ENCODE measurements at places on chromosomes 7 and 10.

- no peaks in the 10 kb centered on the region for H3K27me3 ChIP-seq
- peaks cover 18% of the 10 kb centered on the region for H3K4me1 ChIP-seq
- no peak for DNase-seq
- no peak overlapping the region for H3K4me3 ChIP-seq
- no peak overlapping the region for H3K27ac ChIP-seq
- H3K36me3 ChIP-seq, result no peaks in the 10 kb centered on the region
Measured at GRCh38 chr10:69048103-69048502, 39.8 kb upstream of the SRGN start.

DNA sequence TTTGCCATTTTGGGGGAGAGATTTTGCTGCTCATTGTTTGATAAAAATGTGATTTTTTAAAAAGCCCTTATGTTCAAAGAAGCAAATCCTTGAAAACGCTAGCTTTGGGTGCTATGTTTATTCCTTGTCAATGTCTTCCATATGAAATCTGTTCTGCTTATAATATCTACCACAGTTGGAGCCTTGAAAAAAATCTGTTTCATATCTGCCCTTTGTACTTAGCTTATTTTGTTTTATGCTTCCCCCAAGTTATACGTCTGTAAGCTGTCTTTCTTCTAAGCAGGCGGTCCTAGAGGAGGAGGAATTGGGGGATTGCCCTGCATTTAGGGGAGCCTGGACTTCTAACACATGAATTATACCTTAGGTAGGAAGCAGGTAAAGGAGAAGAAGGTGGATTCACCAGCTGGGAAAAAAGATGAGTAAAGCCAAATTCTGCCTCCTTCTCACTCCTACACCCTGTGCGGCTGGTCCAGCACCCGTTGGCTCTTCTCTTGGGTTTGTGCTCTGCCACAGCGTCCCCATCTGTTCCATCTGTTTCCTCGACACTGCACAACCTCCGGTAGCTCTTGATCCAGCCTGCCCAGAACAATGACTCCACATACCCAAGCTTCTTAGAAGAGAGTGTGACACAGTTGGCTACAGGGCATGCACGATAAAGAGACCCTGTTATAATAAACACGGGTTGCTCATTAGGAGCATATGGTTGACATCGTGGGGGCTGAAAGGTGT, 31.9 kb upstream of the NEUROD6 start:
- H3K4me3 ChIP-seq, result no peak overlapping the region
- H3K4me1 ChIP-seq, result no peaks in the 10 kb centered on the region
- no peaks in the 10 kb centered on the region for H3K27me3 ChIP-seq
- no peak for DNase-seq
- H3K27ac ChIP-seq, result no peak overlapping the region

DNA sequence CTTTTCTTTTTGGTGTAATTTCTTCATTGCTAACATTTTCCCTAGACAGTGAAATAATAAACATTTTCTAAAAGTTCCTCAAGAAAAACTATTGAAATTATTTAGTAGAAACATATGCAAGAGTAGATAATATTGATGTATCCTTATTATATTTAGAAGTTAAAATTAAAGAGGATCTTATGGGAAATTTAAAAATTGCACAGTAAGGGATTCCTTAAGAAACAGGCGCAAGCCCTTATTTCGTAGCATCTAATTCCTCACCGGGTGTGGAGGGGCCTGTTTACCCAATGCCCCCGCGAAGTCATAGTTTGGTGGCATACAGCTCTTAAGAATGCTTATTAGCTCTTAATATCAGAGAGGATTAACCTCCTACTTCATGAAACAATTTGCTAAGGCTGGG, 467.1 kb downstream of the DNAJB6 start:
- no peak for DNase-seq
- no peaks in the 10 kb centered on the region for H3K4me1 ChIP-seq
- no peaks in the 10 kb centered on the region for H3K27me3 ChIP-seq
- H3K36me3 ChIP-seq, result no peaks in the 10 kb centered on the region
- H3K4me3 ChIP-seq, result no peak overlapping the region
- H3K27ac ChIP-seq, result no peak overlapping the region

DNA sequence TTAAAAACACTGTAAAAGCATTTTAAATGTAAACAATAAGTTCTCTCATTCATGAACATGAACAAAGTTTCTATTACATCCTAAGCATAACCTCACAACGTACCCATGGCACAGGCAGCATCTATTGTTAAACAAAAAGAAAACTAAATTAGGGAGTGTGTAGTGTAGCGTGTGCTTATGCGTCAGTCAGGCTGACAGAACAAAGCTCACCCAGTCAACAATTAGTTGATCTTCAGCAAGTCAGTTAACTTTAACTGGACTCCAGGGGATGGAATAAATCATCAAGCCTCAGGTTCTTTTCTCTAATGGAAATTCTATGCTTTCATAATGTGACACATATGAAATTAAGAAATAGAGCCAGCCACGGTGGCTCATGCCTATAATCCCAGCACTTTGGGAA, 91.6 kb upstream of the ODAD2 start:
- no peak overlapping the region for H3K4me3 ChIP-seq
- no peak overlapping the region for H3K27ac ChIP-seq
- H3K4me1 ChIP-seq, result no peaks in the 10 kb centered on the region

- H3K36me3 ChIP-seq, result no peaks in the 10 kb centered on the region
- H3K27me3 ChIP-seq, result no peaks in the 10 kb centered on the region
- no peak for DNase-seq
- H3K4me1 ChIP-seq, result no peaks in the 10 kb centered on the region
- H3K27ac ChIP-seq, result no peak overlapping the region
Measured at GRCh38 chr10:46528675-46529615, 27.5 kb downstream of the GPRIN2 start.

DNA sequence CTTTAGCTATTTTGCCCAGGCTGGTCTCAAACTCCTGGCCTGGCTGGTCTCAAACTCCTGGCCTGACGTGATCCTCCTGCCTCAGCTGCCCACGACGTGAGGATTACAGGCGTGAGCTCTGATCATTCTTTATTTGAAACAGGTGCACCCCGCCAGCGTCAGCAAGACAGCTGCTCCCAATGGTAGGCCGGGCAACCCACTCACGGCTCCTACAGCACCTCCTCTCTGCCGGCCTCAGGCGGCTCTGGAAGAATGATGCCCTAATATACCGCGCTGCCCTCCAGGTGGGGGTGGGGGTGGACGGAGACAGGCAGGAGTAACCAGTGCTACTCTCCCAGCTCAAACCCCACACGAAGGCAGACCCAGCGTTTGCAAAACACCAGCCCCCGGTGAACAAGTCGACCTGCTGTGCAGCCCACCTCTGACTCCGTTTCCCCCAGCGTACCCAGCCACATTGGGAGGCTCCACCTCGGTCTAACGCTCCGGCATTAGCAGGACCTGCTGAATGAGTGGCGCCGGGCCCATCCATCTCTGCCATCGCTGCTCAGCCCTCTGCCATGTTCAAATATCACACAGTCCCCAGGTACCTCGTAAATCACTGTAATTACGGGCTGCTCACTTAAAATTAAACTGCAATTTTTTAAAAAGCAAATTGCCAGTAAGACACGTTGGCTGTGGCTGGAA, 148.6 kb downstream of the ELFN1 start:
- H3K4me3 ChIP-seq, result no peak overlapping the region
- H3K4me1 ChIP-seq, result peaks cover 3% of the 10 kb centered on the region
- H3K27me3 ChIP-seq, result no peaks in the 10 kb centered on the region
- no peak overlapping the region for H3K27ac ChIP-seq

DNA sequence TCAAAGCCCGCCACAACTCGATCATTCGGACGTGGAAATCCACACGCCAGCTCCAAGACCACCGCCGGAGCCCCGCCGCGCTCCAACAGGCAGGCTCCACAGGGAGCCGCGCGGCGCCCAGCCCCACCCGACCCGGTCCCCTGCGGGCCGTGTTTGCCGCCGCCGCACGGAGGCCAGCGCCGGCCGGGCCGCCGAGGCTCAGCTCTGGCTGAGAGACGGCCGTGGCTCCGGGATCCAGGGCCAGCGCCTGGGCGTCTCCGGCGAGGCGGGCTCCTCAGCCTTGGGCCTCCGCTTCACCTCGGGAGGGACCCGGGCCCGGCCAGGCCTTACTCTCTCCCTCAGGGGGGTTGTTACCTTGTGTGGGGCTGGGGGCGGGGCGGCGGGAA, 333 bp downstream of the SMNDC1 start:
- H3K27ac ChIP-seq, result peak overlapping the region; percentile 94
- H3K4me1 ChIP-seq, result peaks cover 19% of the 10 kb centered on the region
- peak overlapping the region; percentile 89 for H3K4me3 ChIP-seq
- peaks cover 33% of the 10 kb centered on the region for H3K36me3 ChIP-seq
- H3K27me3 ChIP-seq, result no peaks in the 10 kb centered on the region
- no peak for DNase-seq

- H3K4me3 ChIP-seq, result no peak overlapping the region
- no peak overlapping the region for H3K27ac ChIP-seq
- DNase-seq, result no peak
- no peaks in the 10 kb centered on the region for H3K27me3 ChIP-seq
- no peaks in the 10 kb centered on the region for H3K4me1 ChIP-seq
Measured at GRCh38 chr10:34045571-34046190, 711.2 kb upstream of the NRP1 start.

- no peak for DNase-seq
- H3K27me3 ChIP-seq, result no peaks in the 10 kb centered on the region
- peak overlapping the region; percentile 84 for H3K27ac ChIP-seq
Measured at GRCh38 chr10:59905731-59906416, 482 bp downstream of the CCDC6 start.

DNA sequence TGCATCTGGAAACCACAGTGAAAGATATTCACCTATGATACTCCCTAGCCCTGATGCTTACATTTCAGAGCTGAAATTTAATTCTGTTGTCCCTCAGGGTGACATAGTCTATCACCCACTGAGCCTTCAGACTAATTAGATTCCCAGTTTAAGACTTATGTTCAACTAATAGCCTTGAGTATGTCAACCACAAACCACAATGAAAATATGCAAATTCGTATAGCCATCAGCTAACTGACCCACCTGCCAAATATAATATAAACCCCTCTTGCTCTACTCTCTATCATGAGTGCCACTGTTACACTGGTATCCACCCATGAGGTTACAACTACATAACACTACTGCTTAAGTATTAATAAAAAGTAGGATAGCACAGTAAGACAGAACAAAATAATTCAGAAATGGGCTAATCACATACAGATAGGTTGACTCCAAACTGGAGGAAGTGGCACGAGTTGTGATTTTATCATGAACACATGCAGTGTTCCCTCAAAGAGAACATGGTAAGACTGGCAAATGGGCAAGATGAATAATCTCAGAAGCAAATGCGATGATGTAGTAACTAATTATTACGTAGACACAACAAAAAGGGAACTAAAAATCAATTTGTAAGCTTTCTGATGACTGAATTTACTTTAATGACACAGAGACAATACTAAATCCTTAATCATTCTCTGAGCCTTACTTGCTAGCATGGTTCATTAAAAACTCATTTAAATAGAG, 290.6 kb downstream of the PARD3 start:
- H3K27ac ChIP-seq, result no peak overlapping the region
- H3K4me1 ChIP-seq, result no peaks in the 10 kb centered on the region
- no peaks in the 10 kb centered on the region for H3K27me3 ChIP-seq
- H3K36me3 ChIP-seq, result no peaks in the 10 kb centered on the region
- no peak overlapping the region for H3K4me3 ChIP-seq

DNA sequence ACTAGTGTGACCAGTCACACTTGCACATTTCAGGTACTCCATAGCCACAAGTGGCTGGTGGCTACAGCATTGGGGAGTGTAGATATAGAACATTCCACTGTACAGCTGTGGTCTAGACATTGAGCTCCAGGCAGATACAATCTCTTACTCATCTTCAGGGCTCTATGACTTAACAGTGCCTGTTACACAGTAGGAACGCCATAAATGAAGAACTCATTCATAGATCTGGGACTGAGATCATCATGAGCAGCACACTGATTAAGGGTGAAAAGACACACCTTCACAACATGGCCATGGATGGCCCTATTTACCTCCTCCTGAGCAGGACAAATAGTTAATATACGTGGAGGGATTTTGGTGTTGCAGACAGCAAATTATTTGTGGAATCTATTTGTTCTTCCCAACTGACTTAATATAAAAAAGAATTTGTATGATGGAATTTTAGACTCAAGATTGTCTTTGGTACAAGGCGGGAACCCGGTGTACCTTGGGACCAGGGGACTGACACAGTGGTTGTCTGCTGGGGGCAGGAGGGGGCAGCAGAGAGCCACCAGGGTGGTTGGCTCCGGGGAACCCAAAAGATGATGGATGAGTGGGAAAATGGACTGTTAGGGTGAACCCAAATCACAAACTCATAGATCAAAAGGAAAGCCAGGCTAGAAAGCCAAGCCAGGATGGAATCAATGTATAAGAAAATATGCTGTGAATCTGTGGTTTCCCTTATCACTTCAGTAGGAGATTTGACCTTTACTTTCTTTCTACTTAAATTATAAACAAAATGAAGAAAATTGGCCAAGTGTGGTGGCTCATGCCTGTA, 24.3 kb upstream of the CPA2 start:
- no peak overlapping the region for H3K27ac ChIP-seq
- no peaks in the 10 kb centered on the region for H3K27me3 ChIP-seq
- H3K36me3 ChIP-seq, result no peaks in the 10 kb centered on the region
- H3K4me1 ChIP-seq, result no peaks in the 10 kb centered on the region
- DNase-seq, result peak; percentile 3
- H3K4me3 ChIP-seq, result no peak overlapping the region

DNA sequence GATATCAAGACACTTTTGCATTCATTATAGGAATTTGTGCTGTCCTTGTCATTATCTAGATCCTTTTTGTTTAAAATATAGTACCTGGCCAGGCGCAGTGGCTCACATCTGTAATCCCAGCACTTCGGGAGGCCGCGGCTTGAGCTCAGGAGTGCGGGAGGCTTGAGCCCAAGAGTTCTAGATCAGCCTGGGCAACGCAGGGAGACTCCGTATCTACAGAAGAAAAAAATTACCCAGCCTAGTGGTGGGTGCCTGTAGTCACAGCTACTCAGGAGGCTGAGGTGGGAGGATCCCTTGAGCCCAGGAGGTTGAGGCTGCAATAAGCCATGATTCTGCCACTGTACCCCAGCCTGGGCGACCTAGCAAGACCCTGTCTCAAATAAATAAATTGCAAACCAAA, 621 bp upstream of the MORN4 start:
- H3K36me3 ChIP-seq, result no peaks in the 10 kb centered on the region
- no peak overlapping the region for H3K27ac ChIP-seq
- DNase-seq, result no peak

DNA sequence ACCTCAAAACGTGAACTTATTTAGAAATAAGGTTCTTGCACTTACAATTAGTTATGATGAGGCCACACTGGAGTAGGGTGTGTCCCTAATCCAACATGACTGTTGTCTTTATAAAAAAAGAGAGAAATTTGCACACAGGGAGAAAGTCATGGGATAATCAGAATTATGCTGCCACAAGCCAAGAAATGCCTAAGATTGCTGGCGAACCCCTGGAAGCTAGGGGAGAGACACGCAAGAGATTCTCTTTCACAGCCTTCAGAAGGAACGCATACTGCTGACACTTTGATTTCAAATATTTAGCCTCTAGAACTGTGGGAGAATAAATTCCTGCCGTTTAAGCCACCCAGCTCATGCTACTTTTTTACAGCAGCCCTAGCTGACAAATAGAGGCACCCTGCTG, 138.3 kb downstream of the CCDC71L start:
- no peaks in the 10 kb centered on the region for H3K4me1 ChIP-seq
- H3K27me3 ChIP-seq, result no peaks in the 10 kb centered on the region
- H3K36me3 ChIP-seq, result no peaks in the 10 kb centered on the region

- no peaks in the 10 kb centered on the region for H3K4me1 ChIP-seq
- H3K27me3 ChIP-seq, result no peaks in the 10 kb centered on the region
- H3K4me3 ChIP-seq, result no peak overlapping the region
- no peak for DNase-seq
- no peaks in the 10 kb centered on the region for H3K36me3 ChIP-seq
- no peak overlapping the region for H3K27ac ChIP-seq
Measured at GRCh38 chr7:27032839-27033238, 63.0 kb downstream of the HOXA1 start.

- H3K27me3 ChIP-seq, result no peaks in the 10 kb centered on the region
- H3K27ac ChIP-seq, result no peak overlapping the region
- H3K36me3 ChIP-seq, result no peaks in the 10 kb centered on the region
- no peak overlapping the region for H3K4me3 ChIP-seq
- H3K4me1 ChIP-seq, result no peaks in the 10 kb centered on the region
Measured at GRCh38 chr7:157789094-157789493, 452.3 kb downstream of the DNAJB6 start.

All from effector memory CD4-positive, alpha-beta T cell (primary cell).